ENCODE measurements at places on chromosomes 16 and 17. TPM values are rescaled to one million over a fixed set of nuclear protein-coding genes. Genes with fewer than 3 reads are reported as not detected.

- DNase-seq: no peak
Observed at GRCh38 chr16:48820379-48820778, 210.4 kb upstream of the N4BP1 start.

DNA sequence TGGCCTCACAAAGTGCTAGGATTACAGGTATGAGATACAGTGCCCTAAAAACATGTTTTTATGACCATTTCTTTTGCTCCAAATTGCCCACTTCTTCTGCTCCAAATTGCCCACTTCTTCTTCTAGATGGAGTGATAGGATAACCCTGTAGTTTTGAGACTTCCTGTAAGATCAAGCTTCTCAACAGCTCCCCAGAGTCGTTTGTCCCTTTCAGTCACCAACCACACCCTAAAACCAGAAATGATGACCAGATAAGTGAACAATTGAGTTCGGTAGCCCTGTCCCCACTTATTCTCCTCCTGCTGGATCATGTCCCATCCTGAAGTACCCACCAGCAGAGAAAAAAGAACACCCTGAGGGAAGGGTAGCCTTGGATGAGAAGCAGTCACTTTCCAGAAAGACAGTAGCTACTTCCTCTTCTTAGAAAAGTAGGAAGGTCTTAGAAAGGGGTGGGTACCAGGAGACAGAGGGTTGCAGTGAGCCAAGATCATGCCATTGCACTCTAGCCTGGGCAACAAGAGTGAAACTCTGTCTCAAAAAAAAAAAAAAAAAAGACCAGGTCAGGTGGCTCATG is 2.5 kb downstream of the ODAD4 start:
- DNase-seq: no peak

The IST1 gene
- total RNA-seq: 216 TPM

The COG4 gene
- total RNA-seq: 82.7 TPM

DNA sequence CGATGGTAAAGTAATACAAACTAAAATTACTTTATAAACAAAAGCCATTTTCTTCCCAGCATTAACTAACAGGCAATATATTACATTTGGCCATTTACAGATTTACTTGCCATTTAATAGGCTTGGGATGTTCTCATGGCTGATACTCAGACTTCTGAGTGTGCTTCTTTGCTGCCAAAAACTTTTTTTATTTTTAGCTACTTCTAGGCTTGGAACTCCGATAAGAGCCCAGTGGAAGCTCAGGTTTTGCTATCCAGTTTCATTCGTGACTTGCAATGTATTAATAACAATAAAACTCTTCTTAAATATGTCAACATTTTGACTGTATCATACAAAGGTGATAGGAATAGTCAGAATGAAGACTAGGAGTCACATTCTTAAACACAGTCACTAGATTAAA is 152.3 kb downstream of the ITFG1 start:
- no peak for DNase-seq

The UNC45B gene
- total RNA-seq: not detected

DNA sequence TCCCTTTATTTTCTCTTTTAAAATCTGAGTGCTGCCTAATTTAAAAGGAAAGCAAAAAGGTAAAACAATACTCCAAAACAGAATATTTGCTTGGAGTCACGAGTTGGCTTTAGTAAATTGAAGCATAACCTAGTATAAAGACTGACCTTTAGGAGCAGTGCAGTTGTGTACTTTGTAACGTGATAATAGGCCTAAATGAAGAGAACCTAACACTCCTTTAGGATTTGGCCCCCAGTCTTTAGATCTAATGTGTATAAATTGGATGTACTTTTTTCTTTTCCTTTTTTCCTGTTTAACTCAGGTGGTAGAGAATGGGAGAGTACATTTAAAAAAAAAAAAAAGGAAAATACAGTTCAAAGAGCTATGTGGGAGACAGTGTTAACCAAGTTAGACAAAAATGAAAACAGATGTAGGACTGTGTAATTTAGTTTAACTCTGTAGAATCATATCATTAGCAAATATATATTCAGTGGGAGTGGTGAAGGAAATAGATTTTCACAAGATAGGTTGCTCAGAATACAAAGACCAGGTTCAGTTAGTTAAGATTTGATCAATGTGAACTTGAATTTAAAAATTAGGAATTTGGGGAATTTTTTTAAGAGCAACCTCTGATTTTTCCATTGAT is 16.8 kb downstream of the CPD start:
- DNase-seq: no peak

The EVPLL gene
- total RNA-seq: not detected

DNA sequence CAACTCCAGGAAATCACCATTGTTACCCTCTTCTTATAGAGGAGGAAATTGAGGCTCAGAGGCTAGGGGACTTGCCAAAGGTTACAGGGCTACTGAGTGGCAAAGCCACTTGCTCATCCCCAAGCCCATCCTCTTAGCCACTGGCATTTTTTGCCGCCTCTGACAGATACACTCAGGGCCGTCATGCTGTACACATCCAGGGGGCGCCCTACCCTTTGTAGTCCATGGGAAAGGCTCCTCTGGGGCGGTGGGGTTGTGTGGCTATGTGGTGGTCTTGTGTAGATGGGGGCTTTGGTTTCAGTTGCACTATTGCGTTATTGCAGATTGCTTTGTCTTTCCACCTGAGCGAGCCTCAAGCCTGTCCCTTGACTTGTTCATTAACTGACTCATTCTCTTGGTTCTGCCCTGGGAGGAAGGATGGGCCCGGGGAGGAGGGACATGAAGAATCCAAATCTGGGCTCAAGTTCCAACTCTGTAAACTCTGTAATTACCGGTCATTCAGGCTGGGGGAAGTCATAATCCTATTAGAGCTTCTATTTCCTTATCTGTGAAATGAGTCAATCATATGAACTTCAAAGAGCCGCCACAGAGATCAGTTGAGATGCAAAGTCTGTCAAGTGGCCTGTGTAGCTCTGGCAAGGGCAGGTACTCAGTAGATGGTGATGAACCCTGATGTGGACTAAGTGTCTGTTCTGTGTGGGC is 2.8 kb downstream of the NOS2 start:
- DNase-seq: no peak

The RAD51C gene
- 48.7 TPM for total RNA-seq

DNA sequence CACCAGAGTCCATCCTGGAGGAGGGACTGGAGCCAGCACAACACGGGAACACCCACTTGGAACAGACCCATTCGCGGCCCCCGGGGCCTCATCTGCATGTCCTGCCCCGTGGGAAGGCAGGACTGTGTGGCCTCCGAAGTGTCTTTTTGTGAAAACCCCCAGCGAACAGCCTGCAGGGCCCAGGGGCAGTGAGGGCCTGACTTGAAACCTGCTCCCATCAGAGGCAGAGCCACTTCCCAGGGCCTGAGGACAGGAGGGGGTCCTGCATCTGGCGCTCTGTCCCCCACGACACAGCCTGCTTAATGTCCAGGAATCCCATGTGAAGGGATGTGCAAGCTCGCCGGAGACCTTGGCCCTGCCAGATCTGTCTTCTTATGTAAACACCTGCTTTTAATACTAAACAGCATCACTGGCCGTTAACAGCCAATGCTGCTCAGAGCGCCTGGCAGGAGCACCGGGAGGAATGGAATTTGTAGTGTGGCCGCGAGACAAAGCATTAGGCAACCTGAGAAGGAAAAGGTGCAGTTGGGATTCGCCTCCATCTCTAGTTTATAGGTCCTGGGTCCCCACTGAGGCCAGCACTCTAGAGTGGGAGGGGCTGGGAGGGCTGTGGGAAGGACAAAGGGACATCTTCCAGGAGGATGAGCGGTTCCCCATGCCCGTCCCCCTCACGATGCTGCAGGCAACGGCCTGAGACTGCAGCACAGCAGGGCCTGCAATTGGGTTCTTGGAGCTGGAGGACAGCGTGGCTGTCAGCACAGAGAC is 9.6 kb upstream of the EVPL start:
- DNase-seq: no peak

The CXCL16 gene
- total RNA-seq: not detected

GRCh38 chr16:58307583-58308312 is 12.9 kb upstream of the PRSS54 start:
- no peak for DNase-seq

The FBXW10B gene
- total RNA-seq: 0.82 TPM

- no peak for DNase-seq
Observed at GRCh38 chr17:77540975-77541374, 400.2 kb downstream of the SEC14L1 start.

The SPATA32 gene
- total RNA-seq: 0.23 TPM

The CHST5 gene
- total RNA-seq: 1.5 TPM

All from neural crest cell (in vitro differentiated cells).